Femur (tissue), 1 donor: ENCODE measurements at places on chromosomes 1 and 21.

- peak; percentile 78 for DNase-seq
These were observed 133.8 kb upstream of the EDN2 start for GRCh38 chr1:41618066-41618825.

- DNase-seq, result no peak
These were observed 130.7 kb upstream of the ZNF648 start for GRCh38 chr1:182192215-182192614.

DNA sequence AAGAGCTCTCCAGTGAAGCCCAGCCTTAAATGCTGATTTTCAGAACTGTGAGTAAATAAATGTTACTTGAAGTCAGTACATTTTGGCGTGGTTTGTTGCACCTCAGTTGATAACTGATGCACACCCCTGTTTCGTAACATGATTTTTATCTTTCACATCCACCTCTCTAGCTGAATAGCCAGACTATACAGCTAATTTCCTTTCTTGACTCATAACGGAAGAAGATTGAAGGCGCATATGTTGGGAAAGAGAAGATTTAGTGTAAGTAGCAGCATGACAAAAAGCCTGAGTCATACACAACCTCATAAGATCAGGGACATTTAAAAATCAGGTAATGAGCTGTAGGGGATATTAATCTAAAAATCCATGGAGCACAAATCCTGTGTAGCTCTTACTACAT is 716.2 kb upstream of the ZP4 start:
- no peak for DNase-seq

DNA sequence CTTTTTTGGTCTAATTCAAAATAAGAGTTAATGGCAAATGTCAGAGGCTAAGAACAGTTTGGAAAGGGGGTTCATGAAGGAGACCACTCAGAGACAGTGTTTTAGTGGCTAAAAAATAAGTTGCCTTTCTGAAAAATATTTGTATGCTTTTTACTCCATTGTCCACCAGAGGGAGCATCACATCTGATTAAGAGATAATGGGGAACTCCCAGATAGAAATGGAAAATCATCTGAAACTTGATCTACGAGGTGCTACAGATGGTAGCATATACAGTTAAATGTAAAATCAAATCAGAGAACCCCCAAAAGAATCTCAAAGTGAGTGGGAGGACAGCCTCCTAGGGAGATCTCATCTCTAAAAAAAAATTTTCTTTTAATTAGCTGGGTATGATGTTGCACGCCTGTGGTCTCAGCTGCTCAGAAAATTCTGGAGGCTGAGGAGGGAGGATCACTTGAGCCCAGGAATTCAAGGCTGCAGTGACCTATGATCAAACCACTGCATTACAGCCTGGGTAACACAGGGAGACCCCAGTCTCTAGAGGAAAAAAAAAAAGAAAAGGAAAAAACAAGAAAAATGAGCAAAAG is 9.7 kb downstream of the SMYD3 start:
- no peak for DNase-seq

- DNase-seq, result no peak
These were observed 38.7 kb downstream of the PHC2 start for GRCh38 chr1:33392206-33392605.

DNA sequence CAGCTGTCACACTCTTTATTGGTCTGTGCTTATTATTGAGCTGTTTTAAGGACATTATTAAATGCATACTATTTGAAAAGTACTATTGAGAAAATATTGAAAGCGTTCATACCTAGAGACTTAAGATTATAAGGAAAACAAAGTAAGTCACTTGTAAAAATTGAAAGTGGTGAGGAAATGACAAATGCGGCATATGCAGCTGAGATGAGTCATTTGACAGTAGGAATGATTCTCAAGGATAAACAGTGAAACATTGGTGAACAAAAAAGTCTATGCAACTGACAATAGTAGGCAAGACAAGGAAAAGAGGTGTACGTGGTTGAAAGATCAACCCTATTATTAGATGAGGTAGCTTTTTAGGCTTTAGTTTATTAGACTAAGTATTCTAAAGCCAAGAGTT is 82.6 kb upstream of the MAP10 start:
- no peak for DNase-seq

DNA sequence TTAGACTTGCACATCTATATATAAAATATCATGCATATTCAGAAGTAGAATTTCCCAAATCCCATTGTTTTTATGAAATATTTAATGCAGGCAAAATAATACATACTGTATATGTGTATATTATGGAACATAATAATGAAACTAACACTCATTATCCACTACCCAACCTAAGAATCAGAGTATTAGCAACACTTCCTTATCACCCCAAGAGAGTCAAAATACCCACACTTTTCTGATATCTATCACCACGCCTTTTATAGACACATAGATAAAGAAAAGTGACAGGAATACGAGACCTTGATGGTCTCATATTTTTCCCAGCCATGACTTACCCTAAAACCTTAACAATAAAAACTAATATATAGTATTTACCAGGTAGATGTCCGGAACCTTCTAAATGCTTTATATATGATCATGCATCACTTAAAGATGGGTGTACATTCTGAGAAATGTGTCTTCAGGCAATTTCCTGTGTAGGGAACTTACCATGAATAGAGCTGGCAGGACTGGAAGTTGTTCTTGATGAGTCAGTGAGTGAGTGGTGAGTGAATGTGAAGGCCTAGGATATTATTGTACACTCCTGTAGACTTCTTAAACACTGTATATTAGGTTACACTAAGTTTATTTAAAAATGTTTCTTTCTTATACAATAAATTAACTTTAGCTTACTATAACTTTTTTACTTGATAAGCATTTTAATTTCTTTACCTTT is 45.5 kb downstream of the TNFSF4 start:
- no peak for DNase-seq

- no peak for DNase-seq
These were observed 3.7 kb downstream of the KNCN start for GRCh38 chr1:46547481-46548383.
